ENCODE measurements at places on chromosomes 3 and 15. TPM values are rescaled to one million over a fixed set of nuclear protein-coding genes. Genes with fewer than 3 reads are reported as not detected.

GRCh38 chr3:187102073-187102634 lies 37.1 kb downstream of the RPL39L start:
- peaks cover 17% of the 10 kb centered on the region for H3K4me1 ChIP-seq
- no peak for DNase-seq
- peak overlapping the region; percentile 87 for H3K27ac ChIP-seq
- H3K27me3 ChIP-seq, result no peaks in the 10 kb centered on the region
- H3K4me3 ChIP-seq, result peak overlapping the region; percentile 53

GRCh38 chr15:68880382-68880781 lies 49.9 kb upstream of the SPESP1 start:
- H3K27ac ChIP-seq, result no peak overlapping the region
- no peaks in the 10 kb centered on the region for H3K36me3 ChIP-seq
- H3K4me3 ChIP-seq, result no peak overlapping the region
- DNase-seq, result no peak

The FBXW12 gene
- not detected for polyA plus RNA-seq

GRCh38 chr3:157607826-157608405 lies 104.7 kb upstream of the VEPH1 start:
- no peak overlapping the region for H3K27ac ChIP-seq
- H3K27me3 ChIP-seq, result peaks cover 21% of the 10 kb centered on the region
- no peak for DNase-seq
- peaks cover 12% of the 10 kb centered on the region for H3K4me1 ChIP-seq

The AMT gene
- polyA plus RNA-seq, result 1.6 TPM

The IGSF11 gene
- 1.2 TPM for polyA plus RNA-seq

- no peak overlapping the region for H3K27ac ChIP-seq
- peaks cover 42% of the 10 kb centered on the region for H3K27me3 ChIP-seq
- H3K4me3 ChIP-seq, result no peak overlapping the region
- no peak for DNase-seq
These were observed 30.8 kb downstream of the RTP4 start for GRCh38 chr3:187398955-187399354.

The AGBL1 gene
- polyA plus RNA-seq, result not detected

The KLF15 gene
- polyA plus RNA-seq, result not detected

The IGSF10 gene
- not detected for polyA plus RNA-seq

The TRAIP gene
- 1.3 TPM for polyA plus RNA-seq

GRCh38 chr15:38961456-38961855 lies 396.8 kb upstream of the RASGRP1 start:
- H3K4me1 ChIP-seq, result no peaks in the 10 kb centered on the region
- peaks cover 3% of the 10 kb centered on the region for H3K27me3 ChIP-seq
- H3K27ac ChIP-seq, result no peak overlapping the region
- no peak for DNase-seq
- H3K36me3 ChIP-seq, result no peaks in the 10 kb centered on the region

- H3K36me3 ChIP-seq, result no peaks in the 10 kb centered on the region
- no peaks in the 10 kb centered on the region for H3K27me3 ChIP-seq
- no peak overlapping the region for H3K27ac ChIP-seq
- H3K4me3 ChIP-seq, result no peak overlapping the region
These were observed 45.9 kb downstream of the FSTL1 start for GRCh38 chr3:120404876-120405275.

DNA sequence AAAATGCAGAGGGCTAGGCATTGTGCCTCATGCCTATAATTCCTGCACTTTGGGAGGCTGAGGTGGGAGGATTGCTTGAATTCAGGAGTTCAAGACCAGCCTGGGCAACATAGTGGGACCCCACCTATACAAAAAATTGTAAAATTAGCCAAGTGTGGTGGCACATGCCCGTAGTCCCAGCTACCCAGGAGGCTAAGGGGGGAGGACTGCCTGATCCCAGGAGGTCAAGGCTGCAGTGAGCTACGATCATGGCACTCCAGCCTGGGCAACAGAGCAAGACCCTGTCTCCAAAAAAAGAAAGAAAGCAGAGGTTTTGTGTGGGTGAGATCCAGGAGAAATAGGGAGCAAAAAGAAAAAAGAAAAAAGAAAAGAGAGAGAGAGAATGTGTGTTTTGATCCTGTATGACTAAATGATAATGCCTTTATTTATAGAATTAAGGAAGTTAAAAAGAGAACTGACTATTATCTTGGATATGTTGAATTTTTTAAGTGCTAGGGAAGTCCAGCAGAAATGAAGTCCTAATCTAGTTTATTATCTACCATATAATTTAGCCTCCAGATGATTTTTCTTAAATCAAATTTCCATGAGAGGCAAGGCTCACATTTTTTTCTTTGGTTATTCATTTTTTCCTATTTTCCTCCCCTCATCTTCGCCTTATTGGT lies 4.8 kb downstream of the TTBK2 start:
- no peaks in the 10 kb centered on the region for H3K27me3 ChIP-seq
- H3K4me3 ChIP-seq, result no peak overlapping the region
- peaks cover 45% of the 10 kb centered on the region for H3K4me1 ChIP-seq

DNA sequence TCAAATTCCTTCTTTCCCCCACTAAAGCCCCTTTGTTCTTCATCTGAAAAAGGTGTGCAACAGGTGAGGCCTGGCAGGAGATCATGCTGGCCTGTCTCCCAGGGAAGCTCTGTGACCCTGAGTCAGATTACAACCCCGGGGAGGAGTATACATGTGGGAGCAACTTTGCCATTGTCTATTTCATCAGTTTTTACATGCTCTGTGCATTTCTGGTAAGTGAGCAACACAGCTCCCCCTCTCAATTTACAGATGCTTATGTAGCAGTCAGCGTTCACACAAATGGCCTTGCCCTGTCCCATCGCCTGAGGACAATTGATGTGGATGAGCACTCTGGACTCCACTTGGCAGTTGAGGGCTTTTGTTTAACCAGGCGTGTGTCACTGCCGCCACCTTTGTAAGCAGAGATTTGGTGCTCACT lies 70.4 kb downstream of the CHDH start:
- no peaks in the 10 kb centered on the region for H3K36me3 ChIP-seq
- H3K4me1 ChIP-seq, result no peaks in the 10 kb centered on the region
- H3K27ac ChIP-seq, result no peak overlapping the region
- DNase-seq, result no peak
- no peak overlapping the region for H3K4me3 ChIP-seq
- peaks cover 7% of the 10 kb centered on the region for H3K27me3 ChIP-seq

DNA sequence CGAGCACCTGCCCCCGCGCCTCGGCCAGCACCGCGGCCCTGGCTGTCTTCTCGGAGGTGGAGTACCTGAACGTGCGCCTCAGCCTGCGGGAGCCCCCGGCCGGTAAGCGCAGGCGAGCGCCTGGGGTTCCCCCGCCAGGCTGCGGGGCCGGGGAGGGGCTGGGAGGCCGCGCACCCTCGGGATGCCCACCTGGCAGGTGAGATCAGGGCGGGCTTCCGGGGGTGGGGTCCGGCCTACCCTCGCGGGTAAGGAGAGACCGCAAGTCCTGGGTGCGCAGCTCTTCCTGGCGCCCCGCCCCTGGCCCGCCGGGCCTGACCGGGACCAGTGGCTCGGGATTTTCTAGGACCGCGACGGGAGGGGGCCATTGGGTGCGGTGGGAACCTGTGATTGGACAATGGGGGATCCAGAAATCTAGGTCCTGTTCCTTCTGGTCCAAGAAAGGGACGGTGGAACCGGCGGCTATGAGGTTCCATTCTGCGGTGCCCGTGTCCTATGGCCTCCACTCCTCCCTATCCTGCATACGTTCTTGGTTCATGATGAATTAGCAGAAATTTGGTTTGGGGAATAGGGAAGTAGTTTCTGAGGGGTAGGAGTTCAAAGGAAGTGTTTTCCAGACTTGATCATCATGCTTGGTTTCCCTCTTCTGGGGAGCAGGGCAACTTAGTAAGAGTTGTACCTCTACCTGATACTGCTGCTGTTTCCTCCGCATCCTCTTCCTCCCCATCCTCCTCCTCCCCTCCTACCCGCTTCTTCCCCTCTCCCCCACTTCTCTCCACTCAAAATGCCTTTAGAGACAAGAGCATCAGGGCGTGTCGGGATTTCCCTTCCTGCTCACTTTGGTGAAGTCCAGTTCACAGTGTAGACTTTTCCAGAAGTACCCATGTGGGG lies 808 bp downstream of the ARRDC4 start:
- H3K36me3 ChIP-seq, result peaks cover 6% of the 10 kb centered on the region
- peak overlapping the region; percentile 82 for H3K4me3 ChIP-seq
- H3K27me3 ChIP-seq, result no peaks in the 10 kb centered on the region
- peak overlapping the region; percentile 85 for H3K27ac ChIP-seq
- H3K4me1 ChIP-seq, result peaks cover 38% of the 10 kb centered on the region

DNA sequence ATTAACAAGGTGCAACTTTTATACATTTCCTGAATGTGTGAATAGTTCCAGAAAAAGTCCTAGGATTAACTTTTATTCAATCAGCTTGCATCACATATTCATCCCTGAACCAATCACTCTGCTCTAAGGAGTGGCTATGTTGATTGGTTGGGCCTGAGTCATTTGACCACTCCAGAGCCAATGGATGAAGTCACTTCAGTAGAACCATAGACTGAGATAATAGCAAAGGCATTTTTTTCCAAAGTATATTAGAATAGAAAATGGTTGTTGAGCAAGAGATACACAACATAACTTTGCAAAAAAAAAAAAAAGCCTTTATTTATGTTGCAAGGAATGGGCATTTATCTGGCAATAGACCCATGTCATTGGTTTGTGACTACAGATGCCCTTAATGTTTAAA lies 55.5 kb upstream of the AGTR1 start:
- no peaks in the 10 kb centered on the region for H3K27me3 ChIP-seq
- H3K36me3 ChIP-seq, result no peaks in the 10 kb centered on the region
- H3K4me3 ChIP-seq, result no peak overlapping the region
- H3K27ac ChIP-seq, result no peak overlapping the region

The RHOV gene
- not detected for polyA plus RNA-seq

The CYP8B1 gene
- polyA plus RNA-seq, result not detected

DNA sequence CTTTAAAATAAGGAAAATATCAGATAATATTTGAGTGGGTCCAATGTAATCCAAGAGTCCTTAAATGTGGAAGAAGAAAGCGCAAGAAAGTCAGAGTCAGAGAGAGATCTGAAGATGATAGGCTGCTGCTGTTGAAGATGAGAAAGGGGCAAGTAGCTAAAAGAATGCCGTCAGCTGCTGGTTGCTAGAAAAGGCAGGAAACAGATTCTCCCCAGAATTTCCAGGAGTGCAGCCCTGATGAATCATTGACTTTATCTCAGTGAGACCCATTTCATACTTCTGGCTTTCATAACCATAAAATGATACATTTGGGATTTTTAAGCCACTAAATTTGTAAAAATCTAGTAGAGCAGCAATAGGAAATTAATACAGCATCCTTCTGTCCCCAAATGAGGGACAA lies 7.5 kb upstream of the CHMP2B start:
- no peak overlapping the region for H3K27ac ChIP-seq
- peaks cover 25% of the 10 kb centered on the region for H3K27me3 ChIP-seq
- H3K4me1 ChIP-seq, result no peaks in the 10 kb centered on the region
- H3K36me3 ChIP-seq, result no peaks in the 10 kb centered on the region
- no peak for DNase-seq

DNA sequence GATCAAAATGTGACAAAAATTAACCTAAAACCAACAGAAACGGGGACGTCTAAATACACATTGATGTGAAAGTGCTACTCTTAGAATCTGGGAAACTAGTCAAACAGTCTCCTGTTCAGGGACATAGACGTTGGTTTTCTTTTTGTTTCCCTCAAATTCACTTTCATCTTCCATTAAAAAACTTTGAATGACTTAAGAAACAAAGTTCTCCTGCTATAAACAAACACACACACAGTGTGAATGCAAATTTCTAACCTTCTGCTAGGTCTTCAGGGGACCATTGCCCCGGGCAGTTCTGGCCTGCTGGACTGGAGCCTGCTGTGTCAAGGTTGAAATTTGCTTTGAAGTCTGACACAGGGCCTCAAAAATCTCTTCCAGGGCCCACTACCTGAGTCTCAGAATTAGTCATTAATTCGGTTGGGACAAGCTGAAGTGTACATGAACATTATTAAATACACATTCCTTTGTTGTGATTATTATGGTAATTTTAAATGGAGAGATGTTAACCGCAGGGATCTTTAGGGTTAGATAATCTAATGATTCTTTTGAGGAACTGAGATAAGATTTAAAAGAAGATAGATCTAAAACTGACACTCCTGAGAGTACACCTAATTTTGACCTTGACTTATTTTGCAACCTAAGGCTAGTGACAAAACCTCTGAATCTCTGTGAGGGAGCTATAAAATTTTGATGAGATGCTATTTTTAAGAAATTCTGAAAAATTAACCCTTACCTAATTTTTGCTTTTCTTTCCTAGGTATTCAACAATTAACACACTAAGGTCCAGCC lies 1260.4 kb downstream of the ROBO1 start:
- H3K4me1 ChIP-seq, result no peaks in the 10 kb centered on the region
- H3K4me3 ChIP-seq, result no peak overlapping the region
- DNase-seq, result no peak
- no peak overlapping the region for H3K27ac ChIP-seq
- no peaks in the 10 kb centered on the region for H3K36me3 ChIP-seq

The PRICKLE2 gene
- not detected for polyA plus RNA-seq

GRCh38 chr15:68371851-68372250 lies 60.1 kb downstream of the ITGA11 start:
- DNase-seq, result no peak
- H3K4me3 ChIP-seq, result no peak overlapping the region
- no peak overlapping the region for H3K27ac ChIP-seq
- peaks cover 3% of the 10 kb centered on the region for H3K27me3 ChIP-seq
- no peaks in the 10 kb centered on the region for H3K36me3 ChIP-seq

The NANOGP8 gene
- polyA plus RNA-seq, result not detected

The GPR160 gene
- polyA plus RNA-seq, result 18.3 TPM

DNA sequence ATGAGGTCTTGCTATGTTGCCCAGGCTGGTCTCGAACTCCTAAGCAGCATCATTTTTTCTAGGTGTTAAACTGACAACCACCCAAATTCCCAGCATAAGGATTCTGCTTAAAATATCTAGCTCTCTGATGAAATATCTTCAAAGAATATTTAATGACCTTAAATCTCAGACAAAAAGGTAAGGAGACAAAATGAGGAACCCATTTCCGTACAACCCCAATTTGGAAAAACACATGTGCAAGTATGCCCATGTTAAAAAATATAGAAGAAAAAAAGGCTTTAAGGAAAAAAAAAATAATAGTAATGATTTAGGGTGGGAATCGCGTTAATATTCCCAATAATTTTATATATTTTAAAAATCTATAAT lies 1.4 kb upstream of the SACM1L start:
- H3K27me3 ChIP-seq, result no peaks in the 10 kb centered on the region
- H3K4me3 ChIP-seq, result peak overlapping the region; percentile 64
- H3K4me1 ChIP-seq, result peaks cover 22% of the 10 kb centered on the region
- DNase-seq, result no peak
- peaks cover 19% of the 10 kb centered on the region for H3K36me3 ChIP-seq
- no peak overlapping the region for H3K27ac ChIP-seq

- H3K27me3 ChIP-seq, result no peaks in the 10 kb centered on the region
- H3K27ac ChIP-seq, result no peak overlapping the region
- H3K4me1 ChIP-seq, result no peaks in the 10 kb centered on the region
- no peaks in the 10 kb centered on the region for H3K36me3 ChIP-seq
These were observed 106.1 kb upstream of the COL8A1 start for GRCh38 chr3:99532246-99532645.

Measured in naive thymus-derived CD8-positive, alpha-beta T cell (primary cell).